ENCODE measurements at places on chromosomes 11 and 22.

DNA sequence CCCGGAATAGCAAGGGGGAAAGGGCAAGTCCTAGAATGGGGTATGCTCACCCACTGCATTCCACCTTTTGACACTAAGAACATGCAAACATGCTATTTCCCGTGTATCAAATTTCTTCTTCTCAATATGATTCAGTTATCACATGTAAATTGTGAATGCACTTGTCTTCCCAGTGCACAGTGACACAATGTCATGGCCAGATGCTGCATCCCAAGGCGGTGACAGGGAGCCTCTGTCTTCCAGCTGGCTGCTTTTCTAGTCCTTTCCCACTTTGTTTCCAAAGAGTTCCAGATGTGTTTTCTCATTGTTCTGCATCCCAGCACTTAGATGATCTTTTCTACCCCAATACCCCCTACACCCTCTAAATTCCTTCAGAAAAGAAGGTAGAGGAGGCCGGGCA, 12.4 kb downstream of the SLC25A18 start:
- DNase-seq, result no peak

GRCh38 chr22:20507253-20508066, at the start of gene MED15:
MED15 (plus strand) TSS chr22:20507610; CDS start chr22:20507679, 69 bp downstream.
- DNase-seq, result peak; percentile 51

- DNase-seq, result no peak
Observed at GRCh38 chr22:38645430-38645829, 10.8 kb downstream of the FAM227A start.

DNA sequence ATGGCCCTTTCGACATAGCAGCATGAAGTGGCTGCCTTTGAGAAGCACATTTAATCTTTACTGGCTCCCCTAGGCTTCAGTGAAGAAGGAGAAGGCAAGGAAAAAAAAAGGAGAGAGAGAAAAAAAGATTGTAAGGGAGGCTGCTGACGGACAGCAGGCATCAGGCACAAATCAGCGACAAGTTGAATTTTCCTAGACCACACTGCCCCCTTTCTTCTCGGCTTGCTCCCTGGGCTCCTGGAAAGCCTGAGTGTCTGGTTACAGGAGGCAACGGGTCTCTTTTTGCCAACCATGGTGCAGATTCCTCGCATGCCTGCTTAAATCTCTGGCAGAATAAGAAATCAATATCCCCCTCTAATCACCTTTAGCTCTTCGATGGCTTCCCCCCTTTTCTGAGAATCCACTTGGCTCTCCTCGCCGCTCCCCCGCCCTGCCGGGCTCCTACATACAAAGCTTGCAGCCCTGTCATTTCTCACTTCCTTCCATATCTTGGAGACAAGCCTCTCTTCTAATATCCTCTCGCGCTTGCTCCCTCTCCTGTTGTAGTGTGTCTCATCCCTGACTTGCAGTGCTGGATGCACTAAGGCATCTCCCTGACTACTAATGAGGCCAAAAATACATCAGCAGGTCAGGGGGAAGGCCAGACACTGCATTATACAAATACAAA, 14.3 kb downstream of the BLID start:
- peak; percentile 80 for DNase-seq

DNA sequence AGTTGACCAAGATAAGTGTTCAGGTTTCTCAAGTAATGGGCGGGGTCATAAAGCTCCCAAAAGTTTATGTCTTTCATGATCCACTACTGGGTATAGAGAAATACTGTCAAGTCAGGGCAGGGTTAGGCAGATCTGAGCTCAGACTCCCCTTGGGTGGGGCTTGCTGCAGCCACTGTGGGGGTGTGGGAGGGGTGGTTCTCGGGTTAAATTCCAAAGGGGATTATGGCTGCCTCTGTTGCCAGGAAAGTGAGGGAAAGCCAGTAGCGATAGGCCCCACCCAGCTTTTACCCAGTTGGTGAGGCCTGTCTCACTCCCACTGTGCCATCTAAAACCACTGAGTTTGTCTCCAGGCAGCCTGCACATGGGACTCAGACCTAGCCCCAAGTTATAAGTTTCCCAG, 37.8 kb downstream of the DLG2 start:
- no peak for DNase-seq

DNA sequence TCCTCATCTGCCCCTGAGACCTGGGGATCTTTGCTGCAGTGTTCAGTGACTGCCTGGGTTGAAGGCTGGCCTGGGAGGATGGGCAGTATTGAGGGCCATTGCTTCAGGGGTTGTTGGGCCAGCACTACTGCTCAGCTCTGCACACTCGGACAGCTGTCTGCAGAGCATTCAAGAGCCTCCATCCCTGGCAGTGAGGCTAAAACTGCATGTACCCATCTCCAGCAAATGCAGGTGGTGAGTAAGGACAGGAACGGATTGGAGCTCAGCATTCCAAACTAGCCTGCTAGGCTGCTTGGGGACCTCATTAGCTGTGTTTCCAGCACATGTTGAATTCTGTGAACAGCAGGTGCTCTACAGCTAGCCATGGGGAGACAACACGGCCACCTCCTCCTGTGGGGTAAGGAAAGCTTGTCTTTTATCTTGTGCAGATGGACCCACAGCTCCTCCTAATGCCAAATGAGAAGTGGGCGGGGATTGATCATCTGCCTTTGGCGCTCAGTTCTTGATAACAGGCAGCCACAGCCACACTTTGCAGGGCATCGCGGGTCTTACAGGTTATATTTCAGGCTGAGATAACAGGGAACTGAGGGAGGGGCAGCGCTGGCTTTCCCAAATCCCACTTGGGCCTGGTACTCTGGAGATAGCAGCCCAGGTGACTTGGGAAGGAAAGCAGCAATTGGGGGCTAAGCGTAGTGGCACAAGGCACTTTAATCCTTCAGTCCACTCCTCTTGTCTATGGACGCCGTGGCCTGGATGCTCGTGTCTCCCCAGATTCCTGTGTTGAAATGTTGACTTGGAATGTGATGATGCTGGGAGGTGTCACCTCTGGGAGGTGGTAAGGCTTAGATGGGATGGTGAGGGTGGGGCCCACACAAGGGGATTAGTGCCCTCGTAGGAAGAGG, 254.5 kb upstream of the B3GAT1 start:
- no peak for DNase-seq

GRCh38 chr11:63443714-63444113, 47.3 kb downstream of the PLAAT5 start:
- no peak for DNase-seq

GRCh38 chr11:65067446-65067845, 9.1 kb upstream of the NAALADL1 start:
- no peak for DNase-seq

GRCh38 chr22:45310977-45311531, 1.3 kb downstream of the FAM118A start:
- no peak for DNase-seq

DNA sequence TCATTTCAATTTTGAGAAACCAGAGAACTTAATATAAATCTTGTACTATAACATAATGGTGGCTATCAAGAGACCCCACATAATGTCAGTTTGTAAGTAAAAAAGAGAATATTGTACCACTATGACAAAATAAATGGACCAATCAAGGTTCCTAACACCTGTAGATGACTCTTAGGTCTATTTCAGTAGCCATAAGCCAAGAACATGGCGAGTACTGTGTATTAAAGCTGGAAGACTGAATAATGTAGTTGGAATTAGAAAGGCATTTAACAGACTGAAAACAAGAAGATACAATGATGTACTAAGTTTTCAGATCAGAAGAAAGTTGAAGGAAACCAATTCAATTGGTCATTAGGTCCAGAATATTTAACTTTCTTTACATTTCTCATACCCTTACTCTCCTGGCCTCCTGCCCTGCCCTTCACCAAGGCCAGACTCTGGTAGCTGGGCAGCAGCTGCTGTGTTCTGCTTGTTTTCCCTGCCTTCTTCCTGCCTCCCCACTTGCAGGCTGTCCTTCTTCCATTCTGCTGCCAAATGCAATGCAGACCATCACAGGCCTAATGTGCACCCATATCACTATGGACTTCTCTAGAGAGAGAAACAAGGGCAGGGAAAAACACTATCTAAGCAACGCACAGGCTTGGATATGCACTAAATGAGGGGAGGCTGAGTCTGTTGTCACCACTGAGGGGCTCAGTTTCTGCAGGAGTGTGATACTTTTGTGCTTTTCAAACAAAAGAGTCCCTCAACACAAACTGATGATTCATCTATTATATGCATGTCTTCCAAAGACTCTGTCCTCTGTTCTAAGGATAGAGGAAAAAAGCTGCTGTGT, 60.1 kb downstream of the RAB30 start:
- DNase-seq, result no peak

DNA sequence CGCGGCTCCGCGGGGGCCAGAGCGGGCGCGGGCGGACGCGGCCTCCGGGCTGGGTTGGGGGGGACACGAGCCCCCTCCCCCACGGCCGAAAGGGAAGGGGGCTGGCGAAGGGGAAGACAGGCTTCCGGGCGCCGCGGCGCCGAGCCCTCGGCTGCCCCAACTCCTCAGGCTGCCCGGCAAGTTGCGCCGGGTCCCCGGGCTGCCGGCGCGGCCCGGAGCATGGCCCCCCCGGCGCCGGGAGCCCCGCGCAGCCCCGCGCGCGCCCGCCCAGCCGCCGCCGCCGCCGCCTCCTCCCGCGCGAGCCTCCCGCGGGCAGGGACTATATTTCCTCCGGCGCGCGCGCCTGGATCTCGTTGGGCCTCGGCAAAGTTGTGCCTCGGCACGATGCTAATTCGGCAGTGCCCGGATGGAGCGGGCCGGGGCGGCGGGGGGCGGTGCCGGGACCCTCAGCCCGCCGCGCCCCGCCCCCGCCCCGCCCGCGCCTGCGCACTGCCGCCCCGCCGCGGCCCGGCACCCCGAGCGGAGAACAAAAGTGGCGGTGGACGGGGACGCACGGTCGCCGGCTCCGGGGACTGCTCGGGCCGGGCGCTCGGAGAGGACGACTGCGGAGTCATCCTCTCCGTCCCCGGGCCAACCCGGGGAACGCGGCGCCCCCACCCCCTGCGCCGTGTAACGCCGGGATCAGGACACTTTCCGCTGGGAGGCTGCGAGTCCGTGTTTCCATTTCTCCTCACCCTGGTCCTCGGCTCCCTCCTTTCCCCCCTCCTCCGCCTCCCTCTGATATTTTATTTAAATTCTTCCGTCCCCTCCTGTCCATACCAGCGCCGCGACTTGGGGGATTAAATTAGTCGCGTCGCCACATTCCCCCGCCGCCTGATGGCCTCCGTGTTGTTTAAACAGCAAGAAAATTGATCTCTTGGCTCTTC, at the start of gene PHF21B:
PHF21B (minus strand) TSS at position 400 of the 926 bp plus-strand sequence. CDS start 456 bp downstream, outside the sequence.
- DNase-seq, result no peak

GRCh38 chr11:103803062-103803461, 233.4 kb upstream of the DDI1 start:
- DNase-seq, result no peak

DNA sequence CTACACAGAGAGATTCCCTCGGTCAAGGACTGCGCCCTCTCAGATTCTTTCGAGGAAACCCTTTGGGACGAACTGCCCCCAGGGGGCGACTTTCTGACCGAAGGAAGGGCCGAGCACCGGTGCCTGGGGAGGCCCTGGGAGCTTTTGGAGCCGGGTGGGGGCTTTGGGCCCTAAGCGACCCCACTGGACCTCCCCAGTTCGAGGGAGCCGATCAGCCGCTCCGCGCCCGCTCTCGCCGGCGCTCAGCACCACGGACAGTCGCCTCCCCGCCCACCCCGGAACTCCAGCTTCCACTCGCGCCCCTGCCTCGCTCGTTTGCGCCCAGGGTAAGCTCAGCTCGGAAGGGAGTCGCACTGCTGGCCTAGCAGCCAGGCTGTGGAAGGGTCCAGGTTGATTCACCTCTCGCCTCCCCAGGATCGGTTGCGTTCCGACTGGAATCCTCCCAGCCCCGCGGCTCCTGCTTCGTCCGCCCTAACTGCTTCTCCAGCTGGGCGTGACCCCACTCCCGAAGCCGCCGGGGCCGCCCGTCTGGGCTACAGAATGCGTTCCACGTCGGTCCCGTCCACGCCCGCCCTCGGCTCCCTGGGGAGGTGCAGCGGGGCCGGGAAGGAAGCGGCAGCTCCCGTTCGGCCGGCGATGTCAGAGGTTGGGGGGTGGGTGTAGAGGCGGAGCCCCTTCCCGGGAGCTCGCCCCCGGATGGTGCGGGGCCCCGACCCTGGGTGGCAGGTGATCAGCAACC, 428 bp downstream of the SCN3B start:
- no peak for DNase-seq

DNA sequence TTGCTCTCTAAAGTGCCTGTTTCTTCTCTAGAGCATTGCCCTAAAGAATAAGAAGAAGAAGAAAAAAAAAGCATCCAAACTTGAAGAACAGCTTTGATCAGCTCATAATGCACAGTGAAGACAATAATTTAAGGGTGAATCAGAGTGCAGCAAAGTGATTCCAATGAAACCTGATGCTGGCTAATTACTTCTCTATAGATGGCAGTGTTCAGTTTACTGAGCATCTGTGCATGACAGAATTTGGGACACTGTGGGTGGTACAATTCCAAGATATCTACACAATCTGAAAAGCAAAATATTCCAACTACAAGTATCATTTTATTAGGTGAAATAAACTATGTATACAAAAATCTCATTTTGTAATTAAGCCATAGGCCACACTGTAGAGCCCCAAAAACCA, 450.5 kb upstream of the CCDC90B start:
- DNase-seq, result no peak

GRCh38 chr11:84056653-84057376, 770.6 kb upstream of the CCDC90B start:
- no peak for DNase-seq

GRCh38 chr22:44670220-44670988, 31.6 kb upstream of the PRR5 start:
- no peak for DNase-seq

GRCh38 chr11:125941619-125942611, 3.9 kb upstream of the VSIG10L2 start:
- no peak for DNase-seq

- DNase-seq, result no peak
Observed at GRCh38 chr11:92082652-92083051, 142.0 kb upstream of the FAT3 start.

GRCh38 chr11:44028816-44029506, 18.8 kb upstream of the ACCSL start:
- DNase-seq, result no peak

DNA sequence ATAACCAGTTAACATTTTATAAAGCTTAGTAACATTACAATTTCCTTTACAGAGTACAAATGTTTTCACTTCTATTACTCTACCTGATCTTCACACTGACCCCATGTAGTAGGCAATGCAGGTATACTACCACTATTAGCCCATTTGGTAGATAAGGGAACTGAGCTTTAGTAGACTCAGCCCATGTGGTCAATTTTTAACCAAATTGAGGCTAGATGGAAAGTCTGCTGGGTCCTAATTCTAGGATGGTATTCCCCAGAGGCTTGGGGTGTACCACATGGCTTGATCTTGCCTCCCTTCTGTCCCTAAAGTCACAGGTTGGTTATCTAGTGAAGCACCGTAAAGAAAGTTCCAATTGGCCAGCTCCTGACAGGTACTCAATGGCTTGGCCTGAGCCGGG, 48.2 kb downstream of the NRXN2 start:
- no peak for DNase-seq

GRCh38 chr11:17063171-17064002, 14.1 kb downstream of the RPS13 start:
- DNase-seq, result no peak

- no peak for DNase-seq
Observed at GRCh38 chr22:21042978-21043859, 2.5 kb upstream of the LRRC74B start.
